NCI-H774 (cell line): ENCODE measurements at places on chromosomes 7 and 10.

GRCh38 chr10:129876838-129877237 is 87.2 kb downstream of the EBF3 start:
- no peak for DNase-seq

DNA sequence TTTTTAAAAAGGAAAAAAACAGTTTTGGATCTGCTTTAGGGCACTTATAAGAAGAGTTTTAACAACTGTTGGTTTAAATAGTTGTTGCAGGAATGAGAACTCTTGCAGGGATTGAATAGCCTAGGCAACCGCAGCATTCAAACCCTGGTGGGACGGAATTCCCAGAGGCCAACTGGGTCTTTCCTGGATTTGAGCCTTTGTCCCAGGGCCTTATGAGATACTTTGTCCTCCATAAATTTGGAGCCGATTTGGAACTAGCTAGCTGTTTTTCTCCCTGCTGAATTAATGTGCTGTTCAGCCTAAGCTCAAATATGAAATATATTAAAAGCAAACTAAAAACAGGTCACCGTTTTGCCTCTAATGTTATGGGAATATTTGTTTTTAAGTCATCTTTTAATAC is 109.6 kb downstream of the LRMDA start:
- no peak for DNase-seq

DNA sequence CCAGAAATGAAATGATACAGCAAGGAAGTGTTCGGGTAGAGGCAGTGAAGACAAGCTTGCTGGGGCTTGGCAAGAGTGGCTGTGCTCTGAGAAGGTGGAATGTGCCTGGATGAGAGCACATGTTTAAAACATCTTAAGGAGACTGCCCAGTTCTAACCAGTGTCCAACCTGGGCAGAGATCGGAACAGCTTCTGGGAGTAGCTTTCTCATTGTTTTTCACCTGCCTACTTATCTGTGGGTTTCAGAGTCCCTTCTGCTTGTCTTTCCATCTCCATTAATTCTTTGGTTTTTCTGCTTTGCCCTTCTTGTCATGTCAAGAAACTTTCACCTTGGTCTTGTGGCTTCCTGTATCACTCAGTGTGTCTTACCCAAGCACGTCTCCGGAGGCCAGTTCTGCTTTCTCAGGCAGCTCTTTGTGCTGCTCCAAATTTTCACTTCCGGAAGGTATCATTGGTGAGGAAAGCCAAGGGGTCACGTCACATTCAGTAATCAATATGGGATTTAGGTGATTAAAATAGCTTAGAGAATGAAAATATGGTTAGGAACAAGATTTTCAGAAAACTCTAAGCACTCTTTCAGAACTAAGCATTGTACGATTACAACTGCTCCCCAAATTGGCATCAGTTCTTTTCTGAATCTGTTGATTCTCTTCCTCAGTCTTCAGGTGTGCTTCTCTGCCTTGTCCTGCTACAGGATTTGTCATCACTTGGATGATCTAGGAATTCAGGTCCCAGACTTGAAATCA is 5.5 kb upstream of the LAMB4 start:
- DNase-seq: no peak

DNA sequence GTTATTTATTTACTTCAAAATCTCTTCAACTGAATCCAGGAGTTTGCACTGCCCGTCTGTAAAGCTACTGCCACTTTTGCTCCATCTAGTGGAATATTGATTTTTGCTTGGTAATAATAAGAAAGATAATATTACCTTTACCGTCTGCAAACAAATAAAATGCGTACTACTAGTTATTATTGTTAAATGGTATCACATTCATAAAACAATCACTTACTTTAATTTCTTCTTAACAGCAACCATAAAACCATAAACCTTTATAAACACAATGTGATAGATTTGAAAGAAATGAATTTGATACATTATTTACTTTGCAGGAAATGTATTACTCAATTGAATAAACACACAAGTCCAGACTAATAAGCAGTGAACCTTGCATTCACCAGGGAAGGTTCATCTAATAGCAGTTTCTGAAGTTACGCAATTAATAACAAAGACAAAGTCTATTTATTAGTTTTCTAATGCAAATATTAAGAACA is 6.4 kb downstream of the AGMO start:
- peak; percentile 61 for DNase-seq

DNA sequence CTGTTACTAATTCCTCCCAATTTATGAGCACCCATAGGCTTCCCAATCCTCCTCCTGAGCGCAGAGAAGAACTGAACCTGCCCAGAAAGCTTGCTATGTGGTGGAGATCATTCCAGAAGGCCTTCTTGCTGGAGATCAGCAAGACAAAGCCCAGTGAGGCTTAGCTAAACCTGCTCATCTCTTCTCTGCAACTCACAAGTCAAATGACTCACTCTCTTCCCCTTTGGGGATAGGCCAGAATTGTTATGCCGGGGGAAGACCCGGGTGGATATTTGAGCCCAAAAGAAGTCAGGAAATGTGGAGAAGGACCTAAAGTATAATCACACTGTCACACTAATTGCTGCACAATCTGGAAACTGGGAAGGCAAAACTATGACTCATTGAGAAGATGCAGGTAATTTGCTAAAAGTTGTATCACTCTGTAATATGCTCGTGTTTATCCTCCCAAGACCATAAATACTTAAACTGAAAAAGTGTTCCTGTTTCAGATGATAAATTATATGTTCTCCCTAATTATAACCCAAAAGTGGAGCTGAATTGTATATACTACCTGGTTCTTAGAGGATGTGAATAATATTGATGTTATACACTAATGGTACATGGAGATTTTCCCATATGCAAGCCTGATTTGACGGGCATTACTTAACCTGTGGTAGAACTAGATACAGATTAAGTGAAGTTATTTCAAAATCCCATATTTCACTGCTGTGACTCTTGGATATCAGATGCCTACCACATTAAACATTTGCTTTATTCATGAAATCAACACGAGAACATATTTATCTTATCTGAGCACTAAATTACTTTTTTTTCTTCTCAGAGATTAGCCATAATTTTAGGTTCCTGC is 6.4 kb downstream of the NEBL start:
- DNase-seq: no peak

DNA sequence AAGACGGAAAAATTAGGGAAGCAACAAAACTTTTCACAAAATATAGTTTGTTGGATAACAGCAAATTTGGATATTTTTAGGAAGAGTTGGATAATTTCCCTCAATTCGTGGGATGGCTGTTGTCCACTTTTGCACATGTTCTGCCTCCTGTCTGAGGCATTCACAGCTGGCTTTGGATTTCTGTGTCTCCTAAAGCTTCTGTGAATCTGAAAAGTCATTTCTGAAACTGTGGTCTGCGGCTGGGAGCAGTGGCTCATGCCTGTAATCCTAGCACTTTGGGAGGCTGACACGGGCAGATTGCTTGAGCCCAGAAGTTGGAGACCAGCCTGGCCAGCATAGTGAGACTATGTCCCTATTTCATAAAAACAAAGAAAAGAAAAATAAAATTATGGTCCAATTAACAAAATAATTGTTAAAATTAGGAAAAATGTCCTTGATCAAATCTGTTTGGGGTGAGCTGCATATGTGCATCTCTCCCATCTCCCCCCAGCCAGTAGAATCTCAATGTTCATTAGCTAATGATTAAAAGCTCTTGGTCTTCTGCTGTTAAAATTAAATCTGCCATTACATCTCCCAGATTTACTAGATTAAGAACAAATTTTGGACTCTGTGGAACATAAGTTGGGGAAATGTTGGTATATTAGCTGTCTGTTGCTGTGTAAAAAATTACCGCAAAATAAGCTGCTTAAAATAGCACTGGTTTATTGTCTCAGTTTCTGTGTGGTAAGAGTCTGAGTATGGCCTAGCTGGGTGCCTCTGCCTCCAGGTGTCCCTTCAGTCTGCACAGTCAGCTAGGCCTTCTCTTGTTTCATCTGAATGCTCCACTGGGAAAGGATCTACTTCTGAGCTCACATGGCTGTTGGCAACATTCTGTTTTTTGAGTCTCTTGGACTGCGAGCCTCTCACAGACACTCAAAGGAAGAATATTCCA is 332.0 kb upstream of the FZD1 start:
- no peak for DNase-seq

DNA sequence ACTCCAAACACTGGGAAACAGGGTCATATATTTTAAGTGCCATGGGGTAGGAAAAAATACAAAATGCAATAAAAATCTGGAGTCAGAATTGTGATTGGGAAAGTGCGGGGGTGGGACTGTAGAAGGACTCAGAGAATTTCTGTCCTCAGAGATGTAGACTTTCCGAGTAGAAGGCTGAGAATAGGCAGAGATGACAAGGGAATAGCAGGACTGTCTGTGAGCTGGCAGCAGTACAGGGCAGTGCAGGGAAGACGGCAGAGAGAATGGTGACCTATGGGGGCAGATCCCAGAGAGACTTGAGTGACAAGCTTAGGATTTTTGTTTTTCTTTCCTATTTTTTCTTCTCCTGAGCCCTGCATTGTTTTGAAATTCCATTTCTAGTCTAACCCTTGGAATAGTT is 127.6 kb downstream of the SLC16A9 start:
- no peak for DNase-seq

- no peak for DNase-seq
These were observed 15.4 kb downstream of the TFAM start for GRCh38 chr10:58400609-58401008.

DNA sequence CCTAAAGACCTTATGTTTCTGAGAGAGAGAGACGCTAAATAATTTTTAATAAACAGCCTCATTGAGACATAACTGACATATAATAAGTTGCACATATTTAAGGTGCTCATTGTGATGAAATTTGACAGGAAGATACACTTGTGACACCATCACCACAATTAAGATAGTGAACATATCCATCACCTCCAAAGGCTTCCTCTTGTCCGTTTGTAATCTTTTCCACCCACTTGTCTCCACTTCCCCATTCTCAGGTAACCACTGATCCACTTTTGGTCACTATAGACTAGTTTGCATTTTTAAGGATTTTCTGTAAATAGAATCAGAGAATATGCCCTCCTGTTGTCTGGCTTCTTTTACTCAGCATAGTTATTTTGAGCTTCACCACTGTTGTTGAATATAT is 195.1 kb upstream of the WDR11 start:
- no peak for DNase-seq

DNA sequence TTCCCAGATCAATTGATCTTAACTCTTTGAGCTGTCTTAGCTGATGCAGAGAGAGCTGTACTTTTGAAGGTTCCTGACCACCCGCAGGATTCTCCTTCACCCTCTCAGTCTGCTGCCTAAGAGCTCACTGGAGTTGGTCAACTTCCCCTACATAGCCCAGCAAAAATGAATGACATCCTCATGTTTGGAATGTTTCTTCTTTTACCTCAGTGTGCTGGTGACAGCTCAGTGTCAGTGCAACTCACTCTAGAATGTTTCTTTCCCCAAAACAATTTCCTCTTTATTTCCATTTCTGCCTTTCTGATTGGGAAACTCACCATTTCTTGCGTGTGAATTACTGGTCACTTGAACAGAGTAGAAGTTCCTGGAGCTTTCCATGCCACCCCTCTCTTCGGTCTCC is 48.7 kb downstream of the LSMEM1 start:
- DNase-seq: no peak

DNA sequence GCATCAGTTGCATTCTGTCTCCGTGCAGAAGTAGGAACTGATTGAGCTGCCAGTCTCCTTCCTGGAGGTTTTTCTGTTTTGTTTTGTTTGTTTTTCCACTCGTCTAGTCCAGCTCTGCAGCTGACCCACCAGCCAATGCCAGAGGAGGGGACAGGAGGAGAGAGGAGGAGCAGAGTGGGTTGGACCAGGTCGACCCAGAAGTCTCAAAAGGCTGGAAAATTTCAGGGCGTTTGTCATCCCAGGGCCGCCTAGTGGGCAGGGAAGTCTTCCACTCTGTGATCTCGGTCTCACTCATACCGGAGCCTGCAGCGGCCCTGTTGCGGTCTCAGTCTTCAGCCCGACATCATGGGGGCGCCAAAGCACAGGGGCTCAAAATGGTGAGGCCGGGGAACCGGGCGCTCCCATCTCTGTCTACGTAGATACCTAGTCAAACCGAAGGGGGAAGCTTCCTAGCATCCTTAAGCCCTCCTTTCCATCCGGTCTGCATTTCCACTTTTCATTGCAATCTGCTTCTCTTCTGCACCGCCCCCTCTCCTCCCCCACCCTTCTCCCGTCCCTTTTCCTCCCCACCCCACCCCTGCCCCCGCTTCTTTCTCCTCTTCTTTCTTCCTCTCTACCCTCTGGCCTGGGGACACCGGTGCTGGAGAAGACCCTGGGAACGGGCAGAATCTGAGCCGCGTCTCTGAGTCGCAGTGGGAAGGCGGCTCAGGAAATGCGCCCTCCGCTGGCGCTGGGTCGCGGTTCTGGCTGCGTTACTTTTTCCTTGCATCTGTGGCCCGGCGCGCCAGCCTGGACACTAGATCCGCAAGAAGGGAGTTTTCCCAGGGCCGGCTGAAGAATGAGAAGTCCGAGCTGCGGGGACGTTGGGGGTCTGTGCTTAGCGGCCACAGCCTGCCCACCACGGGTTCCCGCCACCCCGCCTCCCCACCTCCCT is 16.2 kb upstream of the PAX2 start:
- no peak for DNase-seq

- no peak for DNase-seq
These were observed 13.5 kb downstream of the ATP6V1F start for GRCh38 chr7:128876127-128876526.

- no peak for DNase-seq
These were observed 228.5 kb downstream of the BBS9 start for GRCh38 chr7:33357846-33358245.

GRCh38 chr7:115637128-115637527 is 393.4 kb downstream of the TFEC start:
- DNase-seq: no peak

- DNase-seq: no peak
These were observed 85.2 kb downstream of the ADARB2 start for GRCh38 chr10:1652151-1652550.

DNA sequence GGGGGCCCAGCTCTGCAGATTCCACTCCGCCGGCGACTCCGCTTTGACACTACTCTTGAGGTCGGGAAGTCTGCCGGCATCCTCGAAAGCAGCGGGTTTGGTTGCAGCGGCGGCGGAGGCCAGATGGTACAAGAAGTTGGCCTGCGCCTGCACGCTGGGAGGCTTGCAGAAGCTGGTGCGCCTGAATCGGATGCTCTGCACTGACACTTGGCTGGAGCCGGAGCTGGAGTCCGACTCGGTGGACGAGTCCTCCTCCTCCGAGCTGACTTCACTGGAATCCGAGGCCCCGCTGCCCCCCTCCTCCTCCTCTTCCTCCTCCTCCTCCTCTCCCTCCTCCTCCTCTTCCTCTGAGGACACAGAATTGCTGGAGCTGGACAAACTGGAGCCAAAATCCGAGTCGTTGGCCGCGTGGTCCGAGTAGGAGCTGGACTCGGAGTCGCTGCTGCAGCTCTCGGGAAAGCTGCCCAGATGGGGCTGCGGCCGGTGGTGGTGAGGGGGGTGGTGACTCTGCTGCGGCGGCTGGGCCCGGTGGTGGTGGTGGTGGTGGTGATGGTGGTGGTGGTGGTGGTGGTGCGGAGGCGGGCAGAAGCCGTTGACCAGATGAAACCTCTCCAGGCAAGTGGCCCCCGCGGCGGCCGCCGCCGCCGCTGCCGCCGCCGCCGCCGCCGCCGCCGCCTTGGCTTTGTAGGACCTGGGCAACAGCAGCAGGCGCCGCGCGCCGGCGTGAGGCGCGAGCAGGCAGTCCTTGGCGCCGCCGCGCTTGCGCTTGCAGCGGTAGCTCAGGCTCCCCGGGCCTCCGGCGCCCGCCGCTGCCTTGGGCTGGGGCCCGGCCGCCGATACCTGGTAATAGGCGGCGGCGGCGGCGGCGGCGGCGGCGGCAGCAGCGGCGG is 9.0 kb downstream of the SKIDA1 start:
- DNase-seq: peak; percentile 30

GRCh38 chr10:100025576-100025975 is 15.8 kb upstream of the DNMBP start:
- DNase-seq: peak; percentile 20

GRCh38 chr7:50655020-50655419 is 89.8 kb upstream of the DDC start:
- DNase-seq: no peak

- DNase-seq: no peak
These were observed 185.2 kb downstream of the SLC25A13 start for GRCh38 chr7:96136600-96137239.
